ENCODE measurements at places on chromosomes 6 and 20.

GRCh38 chr6:13139119-13139518 lies 189.2 kb downstream of the TBC1D7 start:
- no peak overlapping the region for H3K4me3 ChIP-seq
- H3K27me3 ChIP-seq: no peaks in the 10 kb centered on the region
- H3K27ac ChIP-seq: no peak overlapping the region
- H3K4me1 ChIP-seq: no peaks in the 10 kb centered on the region
- H3K36me3 ChIP-seq: no peaks in the 10 kb centered on the region

DNA sequence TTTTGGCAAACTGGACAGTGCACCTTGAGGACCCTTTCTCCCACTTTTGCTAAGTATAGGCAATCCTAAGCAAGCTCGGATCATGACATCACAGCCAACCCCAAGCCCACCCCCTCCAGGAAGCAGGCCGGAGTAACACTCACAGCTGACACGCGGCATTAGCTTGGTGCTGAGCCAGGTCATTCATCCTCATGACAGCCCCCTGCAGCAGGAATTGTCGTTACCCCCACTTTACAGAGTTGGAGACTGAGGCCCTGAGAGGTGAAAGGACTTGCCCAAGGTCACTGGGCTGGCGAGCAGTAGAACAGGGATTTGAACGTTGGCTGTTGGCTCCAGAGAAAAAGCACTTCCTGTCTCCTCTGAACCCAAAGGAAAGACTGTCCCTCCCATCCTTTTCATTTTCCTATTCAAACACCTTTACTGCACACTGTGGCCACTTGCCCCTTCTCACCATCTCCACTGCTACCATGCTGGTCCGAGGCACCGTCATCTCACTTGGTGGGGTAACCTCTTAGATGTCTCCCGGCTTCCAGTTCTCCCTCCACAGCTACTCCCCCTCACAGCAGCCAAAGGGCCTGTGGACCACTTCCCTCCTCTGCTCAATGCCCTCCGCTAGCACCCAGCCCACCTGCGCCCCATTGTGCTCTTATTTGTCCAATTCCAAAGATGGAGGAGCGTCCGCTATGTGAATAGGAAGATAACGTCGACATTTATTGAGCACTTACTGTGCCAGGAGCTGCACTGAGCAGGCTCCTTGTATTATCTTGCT lies 84.7 kb downstream of the PREX1 start:
- H3K4me3 ChIP-seq: no peak overlapping the region
- H3K27ac ChIP-seq: peak overlapping the region; percentile 31
- peaks cover 41% of the 10 kb centered on the region for H3K4me1 ChIP-seq
- DNase-seq: no peak
- no peaks in the 10 kb centered on the region for H3K27me3 ChIP-seq

DNA sequence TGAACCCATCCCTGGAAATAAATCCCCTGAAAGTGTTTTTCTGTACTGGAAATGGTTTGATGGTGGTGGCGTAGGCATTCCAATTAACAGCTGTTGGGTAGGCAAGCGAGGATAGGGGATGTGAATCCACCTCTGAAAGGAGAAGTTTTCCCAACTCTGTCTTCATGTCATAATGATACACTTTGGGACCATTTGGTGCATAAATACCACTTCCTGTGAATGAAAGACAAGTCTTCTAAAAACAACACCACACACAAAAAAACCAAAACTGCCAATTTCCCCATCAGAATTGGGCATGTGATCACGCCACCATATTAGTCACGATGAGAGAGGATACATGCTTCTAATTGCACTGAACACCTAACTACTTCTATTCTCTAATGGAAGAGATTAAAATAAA lies 6.4 kb downstream of the VNN2 start:
- H3K27me3 ChIP-seq: no peaks in the 10 kb centered on the region
- H3K4me3 ChIP-seq: no peak overlapping the region
- no peak for DNase-seq
- H3K27ac ChIP-seq: peak overlapping the region; percentile 58
- H3K4me1 ChIP-seq: peaks cover 23% of the 10 kb centered on the region

- peak within 1 kb of the TSS; percentile 76 for H3K27ac ChIP-seq
- peaks cover 8% of the 10 kb centered on the region for H3K36me3 ChIP-seq
- no peak for DNase-seq
- no peak within 1 kb of the TSS for H3K4me3 ChIP-seq
- H3K4me1 ChIP-seq: peaks cover 13% of the 10 kb centered on the region
Observed at GRCh38 chr6:41053041-41053440, at the start of gene APOBEC2. Gene APOBEC2 (plus strand): TSS chr6:41053202. CDS start chr6:41053348, 146 bp downstream.

GRCh38 chr20:24972341-24972740 lies 20.2 kb downstream of the APMAP start:
- no peak overlapping the region for H3K4me3 ChIP-seq
- no peak overlapping the region for H3K27ac ChIP-seq
- DNase-seq: no peak
- H3K4me1 ChIP-seq: peaks cover 3% of the 10 kb centered on the region
- H3K36me3 ChIP-seq: peaks cover 58% of the 10 kb centered on the region

DNA sequence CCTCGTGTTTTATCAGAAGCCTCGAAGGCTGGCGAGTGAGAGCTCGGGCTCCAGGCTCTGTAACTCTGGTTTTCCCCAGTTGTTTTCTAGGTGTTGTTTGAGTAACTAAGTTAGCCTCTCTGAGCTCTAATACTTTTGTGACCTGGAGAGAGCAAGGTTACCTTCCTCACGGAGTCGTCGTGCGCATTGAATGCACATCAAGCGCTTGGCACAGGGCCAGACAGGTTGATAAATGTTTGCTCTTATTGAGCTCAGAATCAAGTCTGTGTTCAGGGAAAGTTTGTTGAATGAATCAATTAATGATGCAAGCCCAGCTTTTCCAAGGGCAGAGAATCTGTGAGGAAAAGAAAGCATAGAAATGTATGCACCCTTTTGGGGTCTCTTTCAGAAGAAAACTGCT lies 33.5 kb downstream of the EDN3 start:
- no peaks in the 10 kb centered on the region for H3K36me3 ChIP-seq
- DNase-seq: no peak
- no peaks in the 10 kb centered on the region for H3K27me3 ChIP-seq
- H3K4me3 ChIP-seq: no peak overlapping the region
- no peaks in the 10 kb centered on the region for H3K4me1 ChIP-seq

- H3K36me3 ChIP-seq: peaks cover 25% of the 10 kb centered on the region
- peaks cover 80% of the 10 kb centered on the region for H3K4me1 ChIP-seq
Observed at GRCh38 chr20:59151820-59152219, 11.8 kb upstream of the ZNF831 start.

Measured in activated CD8-positive, alpha-beta T cell treated with anti-CD3 and anti-CD28 coated beads for 36 hours (primary cell).